ENCODE measurements at places on chromosomes 4 and X.

DNA sequence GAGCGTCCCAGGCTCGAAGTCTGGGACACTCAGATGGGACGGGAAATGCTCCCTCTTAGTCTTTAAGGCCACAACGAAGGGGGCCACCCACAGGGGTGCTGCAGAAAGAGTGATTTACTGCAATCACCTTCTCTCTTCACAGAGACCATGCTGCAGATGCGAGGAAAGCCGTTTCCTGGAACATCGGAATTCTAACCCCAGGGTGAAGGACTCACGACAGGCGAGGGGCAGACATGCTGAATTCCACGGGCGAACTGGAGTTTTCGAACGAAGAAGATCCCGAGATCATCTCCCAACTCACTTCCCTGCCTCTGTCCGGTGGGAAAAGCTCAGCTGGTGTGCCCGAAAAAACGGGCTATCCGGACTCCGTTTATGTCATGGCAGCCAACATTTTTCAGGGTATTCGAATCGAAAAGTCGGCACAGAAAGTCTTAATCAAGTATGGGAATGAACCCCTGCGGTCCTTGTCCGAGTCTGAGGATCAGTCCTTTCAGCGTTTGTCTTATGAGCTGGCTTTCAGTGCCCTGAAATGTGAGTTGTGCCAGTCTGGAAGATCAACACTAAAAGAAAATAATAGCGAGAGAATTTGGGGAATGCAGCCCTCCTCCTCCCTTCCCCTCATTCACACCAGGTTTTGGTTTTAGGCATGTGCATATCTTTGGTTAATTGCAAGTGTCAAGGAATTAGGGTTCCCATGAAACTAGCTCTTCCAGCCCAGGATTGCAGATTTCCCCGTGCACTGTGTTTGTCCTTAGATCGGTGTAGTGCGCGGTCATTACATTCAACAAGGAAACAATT lies 905 bp downstream of the NSUN7 start:
- DNase-seq = no peak

GRCh38 chr4:83269256-83269655 lies 15.3 kb downstream of the COQ2 start:
- no peak for DNase-seq

GRCh38 chrX:20112022-20112774 lies 4.5 kb downstream of the MAP7D2 start:
- DNase-seq = no peak

- no peak for DNase-seq
Observed at GRCh38 chrX:110008011-110008635, 5.2 kb downstream of the TMEM164 start.

GRCh38 chr4:116197317-116197809 lies 888.0 kb downstream of the TRAM1L1 start:
- no peak for DNase-seq

- DNase-seq = no peak
Observed at GRCh38 chr4:152401424-152401823, 134.5 kb downstream of the FBXW7 start.

DNA sequence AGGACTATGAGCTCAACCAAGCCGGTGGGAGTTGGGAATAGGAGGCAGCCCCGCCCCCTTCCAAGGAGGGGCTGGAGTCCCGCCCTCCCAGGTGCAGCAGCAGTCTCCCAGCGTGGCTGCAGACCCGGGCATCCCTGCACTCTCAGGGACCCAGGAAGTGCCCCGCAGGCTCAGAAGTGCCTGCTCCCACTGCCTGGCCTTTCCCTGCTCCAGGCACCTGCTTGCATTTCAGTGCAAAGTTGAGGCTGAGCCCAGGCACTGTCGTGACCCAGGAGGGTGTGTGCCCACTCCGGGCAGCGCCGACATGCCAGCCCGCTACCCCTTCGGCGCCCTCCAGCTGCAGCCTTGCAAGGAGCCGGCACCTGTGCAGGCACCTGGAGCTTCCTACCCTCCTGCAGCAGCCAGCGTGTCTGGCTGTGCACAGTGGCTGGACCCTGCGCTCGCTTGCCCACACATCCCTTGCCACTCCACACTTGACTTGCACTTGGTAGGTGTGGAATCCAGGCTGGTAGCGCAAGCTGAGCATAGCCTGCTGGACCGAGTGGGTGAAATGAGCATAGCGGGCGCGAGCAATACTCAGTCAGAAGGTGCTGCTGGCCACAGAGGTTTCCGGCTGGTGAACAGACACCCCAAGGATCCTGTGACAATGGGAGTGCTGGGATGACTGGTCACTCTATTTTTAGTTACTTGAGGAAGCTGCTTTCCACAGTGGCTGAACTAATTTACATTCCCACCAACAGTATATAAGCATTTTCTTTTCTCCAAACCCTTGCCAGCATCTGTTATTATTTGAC lies 236.3 kb downstream of the PCDH10 start:
- no peak for DNase-seq

DNA sequence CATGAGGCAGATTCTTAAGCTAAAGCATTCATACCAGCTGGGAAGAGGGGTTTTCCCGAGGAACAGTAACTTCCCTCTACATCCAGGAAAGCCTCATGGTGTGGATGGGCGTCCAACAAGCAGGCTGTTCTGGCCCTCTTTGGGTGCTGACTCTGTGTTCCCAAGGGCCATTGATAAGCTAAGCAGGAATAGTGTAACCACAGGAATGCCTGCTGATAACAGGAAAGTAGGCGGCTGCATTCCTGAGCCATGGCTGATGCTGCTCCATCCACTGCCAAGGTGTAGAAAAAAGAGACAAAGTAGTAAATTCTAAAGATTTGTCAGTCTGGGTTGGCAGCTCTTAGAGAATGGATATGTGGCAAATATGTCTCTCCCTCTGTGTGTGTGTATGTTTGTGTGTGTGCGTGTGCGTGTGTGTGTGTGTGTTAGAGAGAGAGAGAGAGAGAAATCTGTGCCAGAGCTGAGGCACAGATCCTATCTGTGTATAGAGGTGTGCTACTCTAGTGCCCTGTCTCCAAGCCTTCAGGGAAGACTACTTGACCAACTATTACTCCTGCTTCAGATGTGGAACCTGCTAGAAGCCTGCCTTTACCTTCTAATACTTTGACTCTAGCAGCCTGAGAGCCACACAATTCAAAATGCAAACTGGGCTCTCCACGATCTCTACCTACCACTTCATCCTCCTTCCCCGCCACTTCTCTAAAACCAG lies 353.1 kb upstream of the NR3C2 start:
- DNase-seq = no peak

DNA sequence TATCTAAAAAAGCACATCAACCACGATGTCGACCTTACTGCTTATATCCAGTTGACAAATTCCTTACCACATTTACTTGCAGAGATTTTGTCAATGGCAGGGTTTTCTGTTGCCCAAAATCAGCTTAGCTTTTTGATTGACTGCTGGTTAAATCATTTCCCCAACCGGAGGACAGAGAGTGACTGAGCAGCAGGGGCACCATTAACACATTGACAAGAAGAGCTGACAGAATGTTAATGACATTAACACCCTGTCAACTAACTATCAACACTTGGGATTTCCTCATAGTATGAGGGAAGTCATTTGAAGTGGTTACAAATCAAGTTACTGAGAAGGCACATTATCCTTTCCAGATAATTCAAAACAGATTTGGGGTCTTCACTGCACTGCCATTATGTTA lies 368.4 kb downstream of the RPA4 start:
- no peak for DNase-seq

- no peak for DNase-seq
Observed at GRCh38 chrX:20019672-20020365, 29.0 kb upstream of the BCLAF3 start.

DNA sequence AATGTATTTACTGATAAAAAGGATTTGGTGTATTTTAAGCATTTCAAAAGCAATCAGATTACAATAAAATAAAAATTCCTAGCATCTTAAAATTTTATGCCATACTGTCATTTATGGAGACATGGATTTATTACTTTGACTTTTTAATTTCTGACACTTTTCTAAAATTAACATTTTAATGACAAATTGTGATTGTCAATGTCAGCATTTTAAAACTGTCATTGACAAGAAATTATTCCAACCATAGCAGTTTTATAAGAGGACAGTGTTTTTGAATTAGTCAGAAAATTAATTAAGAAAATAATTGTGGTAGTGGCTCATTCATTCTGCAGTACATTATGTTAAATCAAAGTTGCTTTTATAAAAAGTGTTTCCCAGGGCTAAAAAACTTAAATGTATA lies 1954.4 kb downstream of the ARAP2 start:
- DNase-seq = no peak

- DNase-seq = no peak
Observed at GRCh38 chr4:103100691-103101090, 1.1 kb upstream of the BDH2 start.
